ENCODE measurements at places on chromosomes 3 and 15.
A peak's percentile ranks its signal among the peaks of the same experiment; 100 is the strongest.

GRCh38 chr3:71384388-71384787, 199.1 kb downstream of the FOXP1 start:
- no peak for DNase-seq

GRCh38 chr15:48400086-48400485, 68.9 kb downstream of the DUT start:
- DNase-seq = no peak

DNA sequence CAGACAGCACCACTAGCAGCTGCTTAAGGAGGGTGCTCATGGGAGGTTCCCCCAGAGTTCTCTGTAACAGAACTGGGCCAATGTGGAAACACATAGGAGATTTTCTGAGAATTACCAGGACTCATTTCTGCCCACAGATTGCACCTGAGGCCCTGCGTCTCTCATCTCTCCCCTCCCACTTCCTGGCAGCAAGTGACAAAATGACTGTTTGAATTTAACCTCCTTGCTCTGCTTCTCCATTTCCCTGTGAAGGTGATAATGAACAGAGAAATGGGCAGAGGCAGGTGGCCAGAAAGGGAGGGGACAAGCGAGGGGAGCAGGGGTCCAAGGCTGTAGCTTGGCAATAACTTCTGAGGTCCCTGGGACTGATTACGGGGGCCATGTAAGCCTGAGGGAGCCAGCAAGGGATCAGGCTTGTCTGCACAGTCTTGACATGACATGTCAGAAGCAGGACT, 8.0 kb downstream of the EPHB1 start:
- no peak for DNase-seq

GRCh38 chr3:23055733-23056376, 147.3 kb upstream of the UBE2E2 start:
- no peak for DNase-seq

GRCh38 chr3:61715886-61716527, 154.6 kb downstream of the PTPRG start:
- no peak for DNase-seq

DNA sequence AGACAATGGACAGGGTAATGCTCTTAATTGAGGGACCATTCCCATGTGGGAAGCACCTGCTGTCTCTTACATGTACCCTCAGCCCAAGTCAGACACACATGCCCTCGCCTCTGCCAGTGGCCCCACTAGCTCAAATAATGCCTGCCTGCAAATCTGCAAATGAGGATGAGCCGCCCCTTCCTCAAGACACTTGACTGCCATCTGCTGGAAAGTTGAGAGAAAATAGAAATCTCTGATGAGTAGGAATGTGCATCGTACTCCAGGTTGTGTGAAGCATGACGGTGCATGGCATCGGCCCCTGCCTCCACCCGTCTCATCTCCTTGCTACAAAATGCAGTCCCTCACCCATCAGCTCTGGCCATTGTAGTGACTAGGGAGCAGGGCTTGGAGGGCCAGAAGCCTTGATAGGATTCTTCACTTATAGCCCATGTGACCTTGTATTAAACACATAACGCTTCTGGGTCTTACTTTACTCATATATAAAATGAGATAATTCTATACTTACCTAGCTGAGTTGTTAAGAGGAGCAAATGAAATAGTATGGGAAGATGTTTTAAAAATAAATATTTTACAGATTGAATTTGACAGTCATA, 6.3 kb upstream of the SCN5A start:
- DNase-seq = no peak

GRCh38 chr3:159501029-159501428, 487.6 kb upstream of the IL12A start:
- no peak for DNase-seq

- DNase-seq = no peak
Measured at GRCh38 chr3:179613807-179614206, 9.2 kb downstream of the NDUFB5 start.

GRCh38 chr15:39242345-39242744, 338.5 kb upstream of the THBS1 start:
- DNase-seq = peak; percentile 16

GRCh38 chr3:134993011-134993410, 198.0 kb downstream of the EPHB1 start:
- no peak for DNase-seq

DNA sequence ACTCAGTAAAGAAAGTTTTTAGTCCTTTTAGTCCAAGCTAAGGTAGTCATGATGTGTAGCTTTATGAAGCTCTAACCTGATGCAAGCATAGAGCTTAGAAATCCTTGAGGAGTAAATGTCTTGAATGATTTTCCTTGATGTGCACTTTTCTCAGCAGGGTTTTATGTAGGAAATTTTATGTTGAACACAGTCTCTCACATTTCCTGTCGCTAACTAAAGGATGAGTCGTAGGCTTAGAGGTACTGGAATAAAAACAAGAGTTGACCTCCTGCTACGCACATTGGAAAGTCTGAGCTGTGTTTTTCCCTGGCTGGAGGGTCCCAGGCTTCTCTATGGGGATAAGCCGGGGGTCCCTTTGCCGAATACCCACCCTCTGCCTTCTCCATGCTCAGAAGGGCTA, 34.7 kb upstream of the ZPLD1 start:
- DNase-seq = no peak

GRCh38 chr3:142215106-142215505, 10.3 kb downstream of the GK5 start:
- no peak for DNase-seq

GRCh38 chr3:82137861-82138260, 376.4 kb upstream of the GBE1 start:
- no peak for DNase-seq

DNA sequence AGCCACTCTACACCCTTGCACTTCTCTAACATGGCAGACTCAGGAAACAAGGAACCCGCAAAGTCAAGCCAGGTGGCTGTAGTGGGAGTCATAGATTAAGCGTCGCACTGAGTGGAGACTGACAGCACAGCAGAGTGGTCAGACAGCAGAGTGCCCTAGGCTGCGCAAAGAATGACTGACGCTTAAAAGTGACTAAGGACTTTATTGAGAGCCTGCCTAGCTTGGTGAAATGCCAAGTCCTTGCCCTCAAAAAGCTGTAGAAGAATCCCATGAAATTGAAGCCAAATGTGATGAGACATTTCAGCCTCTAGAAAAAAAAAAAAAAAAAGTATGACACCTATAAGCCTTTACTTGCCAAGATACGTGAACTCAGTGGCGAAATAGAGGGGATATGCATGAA, 30.2 kb downstream of the NCEH1 start:
- DNase-seq = no peak

DNA sequence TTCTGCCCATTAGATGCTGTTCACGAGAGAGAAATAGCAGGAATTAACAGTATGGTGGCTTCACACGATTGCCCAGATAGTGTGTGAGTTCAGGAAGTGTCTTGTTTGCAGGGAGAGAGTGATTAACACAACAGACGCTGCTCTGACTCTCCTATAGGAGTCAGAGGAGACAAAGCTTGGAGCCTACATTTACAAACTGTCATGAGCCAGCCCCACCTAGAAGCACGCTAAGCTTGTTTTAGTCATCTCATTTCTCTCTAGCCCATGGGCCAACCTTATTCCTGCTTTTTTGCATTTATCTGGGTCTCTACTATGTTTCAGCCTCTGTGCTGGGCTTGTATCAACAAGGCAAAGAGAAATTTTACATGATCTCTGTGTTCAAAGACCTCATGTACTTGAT, 128.3 kb upstream of the BFSP2 start:
- DNase-seq = no peak

DNA sequence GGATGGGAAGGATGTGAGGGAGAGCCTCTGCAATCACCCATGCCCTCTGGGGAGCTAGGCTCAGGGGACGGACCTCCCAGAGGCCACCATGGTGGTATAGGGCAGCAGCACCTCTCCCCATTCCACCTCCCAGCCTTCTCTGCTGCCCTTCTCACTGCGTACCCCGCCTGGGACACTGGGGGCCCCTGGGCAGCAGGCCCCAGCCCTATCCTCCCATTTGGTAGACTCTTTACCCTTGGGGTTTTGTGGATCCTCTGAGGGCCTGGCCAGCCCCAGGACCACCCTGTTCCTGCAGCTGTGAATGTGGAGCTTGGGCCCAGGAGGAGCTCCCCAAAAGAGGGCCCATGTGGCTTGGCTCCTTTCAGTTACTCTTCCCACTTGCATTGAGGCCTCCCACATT, 131.9 kb downstream of the DNAJB8 start:
- no peak for DNase-seq

DNA sequence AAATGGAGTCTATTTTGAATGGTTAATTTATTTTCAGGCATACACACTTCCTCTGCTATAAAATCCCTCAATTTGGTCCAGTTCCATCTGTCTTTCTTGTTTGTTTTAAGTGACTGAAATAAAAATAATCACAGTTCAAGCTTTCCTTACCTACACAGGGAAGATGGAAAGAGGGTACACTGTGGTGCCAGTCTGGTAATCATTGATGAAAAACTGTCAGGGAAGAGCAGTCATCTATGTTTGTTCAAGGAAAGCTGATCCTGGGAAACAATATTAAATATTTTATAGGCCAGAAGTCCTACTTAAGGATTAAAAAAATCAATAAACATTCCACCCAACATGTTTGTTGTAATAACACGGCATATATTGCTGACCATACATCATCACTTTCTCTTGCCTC, 115.2 kb upstream of the KCNMB2 start:
- DNase-seq = no peak

DNA sequence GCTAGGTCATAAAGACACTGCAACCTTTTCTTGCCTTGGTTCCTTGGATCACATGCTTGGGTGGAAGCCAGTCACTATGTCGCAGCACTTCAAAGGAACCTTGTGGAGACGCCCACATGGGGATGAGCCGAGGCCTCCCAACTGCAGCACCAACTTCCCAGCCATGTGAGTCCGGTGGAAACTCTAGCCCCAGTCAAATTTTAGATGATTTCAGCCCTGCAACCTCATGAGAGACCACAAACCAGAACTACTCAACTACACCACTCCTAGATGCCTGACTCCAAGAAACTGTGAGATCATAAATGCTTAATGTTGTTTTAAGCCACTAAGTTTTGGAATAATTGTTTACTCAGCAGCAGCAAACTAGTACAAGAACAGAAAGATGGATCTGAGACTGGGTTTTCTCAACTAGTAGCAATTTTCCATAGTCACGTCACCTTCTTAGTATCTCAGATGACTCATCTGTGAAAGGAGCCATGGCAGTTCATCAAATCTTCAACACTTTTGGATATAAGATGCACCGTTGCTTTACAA, 86.5 kb downstream of the MB21D2 start:
- DNase-seq = no peak

DNA sequence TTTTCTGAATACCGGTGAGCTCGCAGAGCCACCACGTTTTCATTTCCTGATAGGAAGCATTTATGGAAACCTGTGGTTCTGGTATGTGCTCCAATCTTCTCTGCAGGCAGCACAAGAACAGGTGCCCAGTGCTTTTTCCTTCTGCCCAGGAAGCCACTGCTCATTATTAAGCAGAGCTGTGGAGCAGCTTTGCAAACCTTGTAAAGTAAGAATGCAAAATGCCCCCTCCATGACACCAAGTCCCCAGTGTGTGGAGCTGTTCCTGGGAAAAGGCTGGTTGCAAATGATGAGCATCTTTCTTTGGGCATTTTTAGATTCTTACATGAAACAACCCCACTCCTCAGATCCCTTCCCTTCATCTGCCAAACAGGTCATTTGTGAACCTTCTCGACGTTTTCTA, 65.7 kb upstream of the MRPL3 start:
- DNase-seq = no peak

GRCh38 chr15:55897560-55898336, 95.7 kb downstream of the NEDD4 start:
- DNase-seq = peak; percentile 50

Measured in body of pancreas (tissue), 4 donors.